Activated CD4-positive, CD25-positive, alpha-beta regulatory T cell treated with anti-CD3 and anti-CD28 coated beads, Interleukin-2, amount 50 U/mL, for 16 hours (primary cell): ENCODE measurements at places on chromosomes 3 and 15.

DNA sequence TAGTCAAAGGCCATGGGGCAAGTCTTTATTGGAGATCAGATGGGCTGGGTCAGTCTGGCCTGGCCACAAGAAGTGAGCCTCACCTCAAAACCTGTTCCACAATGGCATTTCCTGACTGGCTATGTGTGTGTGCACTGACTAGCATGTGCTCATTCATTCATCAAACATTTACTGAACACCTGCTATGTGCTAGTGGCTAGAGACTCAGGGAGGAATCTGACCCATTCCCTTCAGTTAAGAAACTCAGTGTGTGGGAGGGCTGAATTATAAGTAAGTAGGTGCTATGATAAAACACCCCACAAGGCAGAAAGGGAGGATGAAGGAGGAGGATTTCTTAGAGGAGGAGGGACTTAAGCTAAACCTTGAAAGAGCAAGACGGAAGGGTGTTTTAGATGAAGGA, 5.4 kb upstream of the CGNL1 start:
- no peak for DNase-seq

DNA sequence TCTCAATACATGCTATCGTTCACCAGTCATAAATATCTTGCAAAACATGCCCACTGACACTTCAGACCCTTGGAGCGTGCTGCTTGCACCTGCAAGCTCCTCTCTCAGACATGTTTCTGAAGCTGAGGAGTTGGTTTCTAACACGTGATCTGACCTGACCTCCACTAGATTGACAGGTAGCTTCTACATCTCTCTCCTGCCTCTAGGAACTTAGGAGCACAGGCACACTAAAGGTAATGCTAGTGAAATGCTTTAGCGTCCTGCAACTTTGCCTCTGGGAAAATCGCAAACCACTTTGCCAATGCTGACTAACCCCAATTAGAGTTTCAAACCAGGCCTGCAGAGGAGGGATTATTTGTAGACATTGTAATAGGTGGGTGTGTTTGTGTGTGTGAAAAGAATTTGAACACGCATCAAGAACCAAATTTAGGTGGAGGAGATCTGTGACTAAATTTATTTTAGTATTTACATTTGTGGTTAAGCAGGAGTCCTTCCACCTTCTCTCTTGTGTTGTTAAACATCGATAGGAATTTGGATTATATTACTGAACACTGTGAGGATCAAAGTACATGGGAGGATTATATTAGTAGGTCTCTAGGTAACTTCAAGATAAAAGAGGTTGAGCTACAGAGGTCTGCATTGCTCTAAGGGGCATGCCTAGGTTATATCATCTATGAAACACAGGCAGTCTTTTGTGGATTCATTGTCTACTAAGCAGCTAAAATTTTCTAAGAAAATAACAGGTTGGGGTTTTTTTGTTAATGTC, 86.7 kb upstream of the ZBED2 start:
- DNase-seq, result no peak

DNA sequence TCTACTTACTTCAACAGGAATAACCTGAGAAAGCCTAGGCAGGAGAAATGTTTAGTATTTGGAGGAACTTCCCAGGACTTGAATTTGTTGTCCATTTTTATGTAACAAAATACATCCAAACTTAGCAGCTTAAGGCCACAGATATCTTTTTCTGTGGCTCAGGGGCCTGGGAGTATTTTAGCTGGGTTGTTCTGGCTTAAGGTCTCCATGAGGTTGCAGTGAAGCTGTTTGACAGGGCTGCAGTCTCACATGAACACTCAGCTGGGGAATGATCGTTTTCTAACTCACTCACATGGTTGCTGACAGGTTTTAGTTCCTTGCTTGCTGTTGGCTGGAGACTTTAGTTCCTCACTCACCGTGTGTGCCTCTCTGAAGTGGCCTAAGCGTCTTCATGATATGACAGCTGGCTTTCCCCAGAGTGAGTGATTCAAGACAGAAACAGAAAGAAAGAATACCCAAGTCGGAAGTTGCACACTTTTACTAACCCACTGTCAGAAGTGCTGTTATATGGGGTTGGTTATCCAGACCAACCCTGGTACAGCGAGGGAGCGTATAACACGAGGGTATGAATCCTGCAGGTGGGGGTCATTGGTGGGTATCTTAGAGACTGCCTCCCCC, 229.7 kb upstream of the TBL1XR1 start:
- peak; percentile 32 for DNase-seq

GRCh38 chr15:89659295-89659694, 4.0 kb upstream of the KIF7 start:
- no peak for DNase-seq

DNA sequence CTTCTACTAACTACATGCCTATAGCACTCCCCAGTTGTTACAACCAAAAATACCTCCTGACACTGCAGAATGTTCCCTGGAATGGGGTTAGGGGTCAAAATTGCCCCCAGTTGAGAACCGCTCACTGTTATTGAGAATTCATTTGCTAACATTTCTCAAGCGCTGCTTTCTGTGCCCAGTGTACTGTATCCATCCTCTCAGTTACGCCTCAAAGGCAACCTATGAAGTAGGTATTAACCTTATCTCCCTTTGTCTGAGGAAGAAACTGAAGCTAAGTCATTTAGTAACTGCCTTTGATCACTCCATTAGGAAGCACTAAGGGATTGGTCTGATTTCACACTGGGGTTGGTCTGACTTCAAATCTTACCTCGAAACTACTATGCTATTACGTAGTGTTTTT, 70.1 kb downstream of the CADPS start:
- DNase-seq, result no peak

DNA sequence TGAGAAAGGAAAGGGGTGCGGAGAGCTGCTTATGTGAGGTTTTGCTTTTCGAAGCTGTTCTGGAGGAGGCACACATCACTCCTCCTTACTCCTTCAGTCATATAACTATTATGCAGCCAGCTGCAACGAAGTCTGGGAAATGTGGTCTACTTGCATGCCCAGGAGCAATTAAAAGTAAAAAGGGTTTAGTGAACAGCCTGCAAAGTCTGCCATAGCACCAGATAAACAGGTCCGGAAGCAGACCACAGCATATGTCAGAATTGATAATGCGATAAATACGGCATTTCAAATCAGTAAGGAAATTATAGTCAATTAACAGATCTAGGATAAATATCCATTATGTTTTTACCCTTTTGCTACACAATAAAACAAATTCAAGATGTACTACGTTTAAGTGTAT, 99.5 kb downstream of the POLR2M start:
- DNase-seq, result no peak

DNA sequence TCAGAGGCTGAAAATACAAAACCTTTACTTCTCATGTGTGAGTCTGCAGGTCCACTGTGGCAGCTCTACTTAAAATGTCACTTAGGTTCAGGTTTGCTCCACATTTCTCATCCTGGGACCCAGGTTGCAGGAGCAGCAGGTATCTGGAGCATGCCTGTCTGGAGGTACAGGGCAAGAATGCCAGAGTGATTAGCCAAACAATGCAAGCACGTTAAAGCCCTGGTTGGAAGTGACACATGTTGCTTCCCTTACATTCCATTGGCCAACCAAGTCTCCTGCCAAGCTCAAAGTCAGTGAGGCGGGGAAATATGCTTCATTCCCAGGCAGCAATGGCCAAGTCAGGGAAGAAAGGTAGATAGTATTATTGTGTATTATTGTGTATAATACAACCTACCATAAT, 76.8 kb upstream of the ARL6 start:
- no peak for DNase-seq

GRCh38 chr3:193010191-193010590, 92.5 kb upstream of the MB21D2 start:
- no peak for DNase-seq

GRCh38 chr3:119891944-119892721, 110.2 kb downstream of the NR1I2 start:
- peak; percentile 6 for DNase-seq

- DNase-seq, result no peak
These were observed 368.2 kb downstream of the PTPRG start for GRCh38 chr3:61929617-61930016.

GRCh38 chr3:194396859-194397756, 2.0 kb downstream of the GP5 start:
- no peak for DNase-seq

DNA sequence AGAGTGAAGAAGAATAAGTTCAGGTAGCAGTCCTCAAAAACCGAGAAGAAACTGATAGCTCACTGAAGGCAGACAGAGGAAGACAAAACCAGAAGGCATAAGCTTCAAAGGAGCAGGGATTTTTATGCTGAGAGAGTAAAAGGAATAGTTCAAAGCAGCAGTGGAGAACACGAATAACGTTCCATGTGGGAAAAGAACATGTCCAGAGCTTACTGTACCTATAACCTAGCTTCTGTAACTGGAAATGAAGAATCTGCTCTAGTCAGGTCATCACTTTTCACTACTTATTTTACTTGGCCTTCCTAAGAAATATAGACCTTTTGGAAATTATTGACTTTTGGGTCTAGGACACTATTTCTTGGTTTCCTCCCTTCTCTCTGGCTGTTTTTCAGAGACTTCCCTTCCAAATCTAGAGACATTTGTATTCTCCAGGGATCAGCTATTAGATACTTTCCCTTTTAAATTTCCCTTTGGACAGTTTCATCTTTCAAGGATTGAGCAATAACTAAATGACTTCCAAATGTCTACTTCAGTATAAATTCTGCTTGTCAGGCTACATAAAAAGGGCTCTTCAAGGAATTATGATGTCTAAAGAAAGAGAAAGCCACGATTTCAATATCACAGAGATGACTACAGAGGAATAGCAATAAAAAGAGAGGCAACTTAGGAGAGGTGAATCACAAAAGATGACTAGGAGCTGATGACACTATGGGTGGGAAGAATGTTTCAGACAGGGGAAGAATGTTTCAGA, 46.7 kb downstream of the UBE3A start:
- no peak for DNase-seq

DNA sequence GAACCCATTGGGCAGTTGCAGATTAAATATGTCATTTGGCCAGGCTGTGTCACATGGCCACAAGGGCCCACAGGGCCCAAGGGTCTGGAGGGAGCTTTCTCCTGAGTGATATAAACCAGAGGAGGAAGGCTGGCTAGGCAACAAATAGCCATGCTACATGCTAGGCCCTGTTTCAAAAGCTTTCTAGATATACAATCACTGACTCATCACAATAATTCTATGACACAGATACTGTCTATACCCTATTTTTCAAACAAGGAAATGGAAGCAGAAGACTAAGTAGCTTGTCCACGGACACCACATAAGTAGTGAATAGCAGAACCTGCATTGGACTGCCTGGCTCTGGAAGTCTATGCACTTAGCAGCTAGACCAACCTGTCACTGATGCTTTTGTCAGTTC, 625.4 kb downstream of the NTRK3 start:
- DNase-seq, result no peak

GRCh38 chr3:42080453-42080872, 10.7 kb upstream of the TRAK1 start:
- no peak for DNase-seq

DNA sequence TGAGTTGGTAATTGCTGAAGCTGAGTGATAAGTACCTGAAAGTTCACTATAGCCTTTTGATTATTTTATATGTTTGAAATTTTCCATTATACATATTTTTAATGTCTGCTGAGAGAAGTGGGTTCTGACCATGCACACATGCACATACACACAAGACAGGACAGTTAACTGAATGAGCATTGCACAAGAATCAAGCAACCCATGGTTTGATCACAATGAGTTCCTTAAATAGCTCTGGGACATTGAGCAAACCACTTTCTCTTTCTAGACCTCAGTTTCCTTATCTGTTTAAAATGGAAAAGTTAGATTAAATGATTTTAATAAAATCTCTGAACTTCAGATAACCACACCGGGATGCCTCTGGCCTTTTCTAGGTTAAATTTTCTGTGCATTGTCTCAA, 26.7 kb downstream of the SNTN start:
- DNase-seq, result no peak

- peak; percentile 6 for DNase-seq
These were observed 19.5 kb downstream of the PPCDC start for GRCh38 chr15:75042730-75043508.

GRCh38 chr15:42695527-42696071, 41.3 kb downstream of the CDAN1 start:
- DNase-seq, result no peak

DNA sequence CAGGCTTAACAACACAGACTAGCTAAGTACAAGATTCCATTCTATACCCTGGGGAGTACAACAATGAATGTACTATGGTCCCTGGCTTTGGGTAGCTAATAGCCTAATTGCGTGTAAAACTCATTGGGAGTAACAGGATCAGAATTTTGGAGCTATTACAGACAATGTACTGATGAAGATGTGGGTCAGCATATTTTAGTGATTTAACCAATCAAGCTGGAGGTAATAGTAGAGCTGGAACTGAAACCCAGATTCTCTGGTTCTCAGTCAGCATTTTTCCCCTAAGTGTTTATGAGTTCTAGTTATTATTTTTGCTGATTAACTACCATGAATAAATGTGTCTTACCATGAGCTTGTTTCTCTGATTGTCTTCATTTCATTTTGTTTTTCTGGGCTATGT, 578.7 kb downstream of the NLGN1 start:
- DNase-seq, result no peak

DNA sequence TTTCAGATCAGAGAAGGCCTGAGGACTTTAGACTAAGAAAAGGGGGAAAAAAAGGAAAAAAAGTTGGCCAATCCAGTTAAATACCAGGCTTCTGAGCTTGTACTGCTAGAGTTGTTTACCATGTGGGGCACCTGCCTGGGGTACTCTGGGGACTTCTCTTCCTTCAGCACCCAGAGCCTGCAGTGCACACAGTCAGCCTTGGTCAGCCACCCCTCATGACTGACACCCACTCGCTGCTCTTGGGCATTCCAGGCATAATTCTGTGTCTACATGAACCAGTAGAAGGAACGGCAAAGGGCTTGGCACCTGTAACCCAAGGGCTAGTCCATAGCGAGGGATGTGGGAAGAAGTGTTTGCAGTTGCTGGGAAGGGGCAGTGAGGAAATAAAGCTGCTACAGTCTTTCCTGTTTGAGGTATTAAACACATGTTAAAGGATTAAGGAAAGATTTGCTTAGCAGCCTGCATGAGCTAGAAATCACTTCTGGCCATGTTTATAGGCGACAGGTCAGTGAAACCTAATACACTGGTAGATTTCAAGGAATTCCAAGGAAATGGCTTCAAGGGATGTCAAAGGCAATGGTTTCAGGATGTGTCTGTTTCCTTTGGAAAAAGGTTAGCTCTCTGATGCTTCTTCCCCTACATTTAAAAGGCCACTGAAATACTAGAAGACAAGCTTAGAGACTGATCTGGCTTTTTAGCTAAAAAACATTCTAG, 232.5 kb downstream of the CHST2 start:
- no peak for DNase-seq

- no peak for DNase-seq
These were observed 77.3 kb downstream of the HMG20A start for GRCh38 chr15:77497942-77498361.

DNA sequence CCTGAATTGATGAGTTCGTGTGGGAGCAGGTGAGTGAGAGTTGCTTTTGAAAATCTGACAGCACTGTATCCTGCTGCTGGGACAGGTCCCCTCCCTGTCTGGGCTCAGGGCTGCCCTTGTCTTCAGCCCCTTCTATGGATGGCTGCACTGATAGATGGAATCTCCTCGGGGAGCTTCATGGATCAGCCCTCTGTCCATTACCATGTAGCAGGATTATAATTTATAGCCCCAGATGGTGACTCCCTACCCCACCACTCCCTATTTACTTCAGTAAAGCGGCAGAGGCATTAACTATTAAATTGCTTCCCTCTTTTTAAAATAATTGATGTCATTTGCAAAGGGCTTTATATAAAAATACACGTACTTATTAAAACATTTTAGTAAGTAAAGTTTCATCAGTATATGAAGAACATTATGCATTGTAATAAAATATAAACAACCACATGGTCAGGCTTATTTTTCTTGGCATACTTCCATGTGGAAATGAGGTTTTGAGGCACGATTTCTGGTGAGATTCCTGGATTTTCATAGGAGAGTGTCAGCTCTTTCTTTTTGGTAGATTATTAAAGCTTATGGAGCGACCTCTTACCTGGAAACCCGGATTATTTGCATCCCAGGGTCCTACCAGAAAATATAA, 38.5 kb downstream of the MAP3K13 start:
- no peak for DNase-seq
